Fibroblast of skin of right biceps (primary cell): ENCODE measurements at places on chromosomes 5 and 9.

GRCh38 chr9:14243514-14244042, 70.4 kb downstream of the NFIB start:
- peak; percentile 22 for DNase-seq

- no peak for DNase-seq
These were observed 4.4 kb downstream of the RC3H2 start for GRCh38 chr9:122900791-122901190.

DNA sequence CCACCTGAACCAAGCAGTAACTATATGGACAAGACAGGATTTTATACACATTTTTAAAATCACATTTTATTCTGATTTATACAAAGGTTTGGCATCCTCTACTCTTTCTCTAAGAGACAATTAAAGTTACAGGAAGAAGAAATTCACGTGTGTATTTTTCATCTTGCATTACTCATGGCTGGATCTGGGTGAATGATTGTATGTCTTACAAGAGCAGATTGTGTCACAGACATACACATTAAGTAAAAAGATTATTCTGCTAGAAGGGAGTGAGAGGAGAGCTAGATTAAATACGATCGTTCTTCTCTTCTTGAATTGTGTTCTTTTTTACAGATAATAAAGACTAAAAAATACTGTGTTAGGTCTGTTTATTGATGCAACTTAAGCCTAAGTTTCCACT, 20.8 kb upstream of the CEP120 start:
- DNase-seq: no peak

DNA sequence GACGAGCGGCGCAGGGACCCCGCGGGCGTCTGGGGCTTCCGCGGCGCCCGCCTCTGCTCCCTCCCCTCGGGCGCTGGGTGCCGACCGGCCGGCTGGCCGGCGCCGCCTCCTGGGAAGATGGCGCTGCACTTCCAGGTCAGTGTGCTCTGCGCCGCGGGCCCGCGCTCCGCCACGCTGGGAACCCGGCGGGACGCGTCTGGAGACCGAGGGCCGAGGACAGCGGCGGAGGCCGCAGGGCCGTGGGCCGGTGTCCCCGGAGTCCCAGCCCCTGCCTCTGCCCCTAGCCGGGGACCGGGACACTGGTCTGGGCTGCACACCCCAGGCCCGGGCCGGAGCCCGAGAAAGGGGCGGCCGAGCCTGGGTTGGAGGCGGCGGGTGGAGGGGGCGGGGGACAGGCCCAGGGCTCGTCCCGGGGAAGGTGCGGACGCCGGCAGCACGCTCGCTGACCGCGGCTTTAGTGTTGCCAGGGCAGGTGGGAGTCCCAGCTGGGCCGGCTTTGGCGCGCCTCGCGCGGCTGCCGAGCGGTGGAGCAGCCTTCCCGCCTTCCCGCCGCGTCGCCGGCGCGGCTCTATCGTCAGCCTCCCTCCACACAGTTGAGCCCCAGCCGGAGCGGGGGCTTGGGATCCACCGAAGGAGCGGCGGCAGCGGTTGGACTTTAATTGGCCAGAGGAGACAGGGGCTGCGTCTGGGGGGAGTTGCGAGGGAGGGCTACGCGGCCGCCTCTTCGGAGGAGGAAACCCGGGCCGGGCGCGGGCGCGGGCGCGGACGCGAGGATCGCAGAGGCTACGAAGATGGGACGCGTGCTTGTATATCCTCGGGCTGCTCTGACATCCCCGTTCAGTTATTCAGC, at the start of gene RANBP17:
Gene RANBP17, plus strand, starts transcription at position 102 of the 850 bp plus-strand sequence.
- peak; percentile 84 for DNase-seq

DNA sequence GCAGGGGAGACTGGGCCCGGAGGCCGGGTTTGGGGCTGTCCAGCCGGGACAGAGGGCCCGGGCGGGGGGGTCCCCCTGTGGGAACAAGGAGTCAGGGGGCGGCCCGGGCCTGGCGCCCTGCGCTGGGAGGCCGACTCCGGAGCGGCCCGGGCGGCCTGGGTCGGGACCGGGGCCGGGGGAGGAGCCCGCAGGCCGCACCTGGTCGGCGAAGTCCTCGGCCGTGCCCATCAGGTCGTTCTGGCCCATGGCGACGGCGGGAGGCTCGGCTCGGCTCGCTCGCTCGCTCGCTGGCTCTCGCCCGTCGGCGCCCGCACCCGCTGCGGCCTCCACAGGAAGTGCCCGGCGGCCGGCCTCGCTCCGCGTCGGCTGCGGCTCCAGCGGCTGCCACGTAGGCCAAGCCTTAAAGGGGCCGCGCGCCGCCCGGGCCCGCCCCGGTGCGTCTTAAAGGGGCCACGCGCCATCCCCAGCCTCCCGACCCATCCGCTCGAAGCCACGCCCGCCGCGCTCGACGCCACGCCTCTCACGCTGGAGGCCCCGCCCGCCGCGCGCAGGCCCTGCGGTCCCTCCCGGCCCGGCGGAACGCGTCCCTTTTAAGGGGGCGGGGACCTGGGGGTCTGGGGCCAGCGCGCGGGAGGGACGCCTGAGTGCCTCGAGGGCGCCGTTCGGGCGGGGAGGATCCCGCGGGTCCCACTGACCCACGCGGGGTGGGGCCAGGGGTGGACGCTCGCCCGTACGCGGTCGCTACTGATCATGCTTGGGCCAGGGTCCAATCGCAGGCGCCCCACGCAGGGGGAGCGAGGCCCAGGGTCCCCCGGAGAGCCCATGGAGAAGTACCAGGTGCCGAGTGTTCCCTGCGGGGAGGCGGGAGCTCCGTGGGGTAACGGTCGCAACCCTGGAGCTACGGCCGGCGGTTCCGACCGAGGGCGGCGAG, at the start of the genes STKLD1 and SURF4:
Gene STKLD1, plus strand, starts transcription at position 643 of the 931 bp plus-strand sequence. Its CDS starts 108 bp downstream, at position 751.
Gene SURF4, minus strand, starts transcription at position 337 of the 931 bp plus-strand sequence. Its CDS starts 91 bp downstream, at position 246.
- DNase-seq: peak; percentile 97

DNA sequence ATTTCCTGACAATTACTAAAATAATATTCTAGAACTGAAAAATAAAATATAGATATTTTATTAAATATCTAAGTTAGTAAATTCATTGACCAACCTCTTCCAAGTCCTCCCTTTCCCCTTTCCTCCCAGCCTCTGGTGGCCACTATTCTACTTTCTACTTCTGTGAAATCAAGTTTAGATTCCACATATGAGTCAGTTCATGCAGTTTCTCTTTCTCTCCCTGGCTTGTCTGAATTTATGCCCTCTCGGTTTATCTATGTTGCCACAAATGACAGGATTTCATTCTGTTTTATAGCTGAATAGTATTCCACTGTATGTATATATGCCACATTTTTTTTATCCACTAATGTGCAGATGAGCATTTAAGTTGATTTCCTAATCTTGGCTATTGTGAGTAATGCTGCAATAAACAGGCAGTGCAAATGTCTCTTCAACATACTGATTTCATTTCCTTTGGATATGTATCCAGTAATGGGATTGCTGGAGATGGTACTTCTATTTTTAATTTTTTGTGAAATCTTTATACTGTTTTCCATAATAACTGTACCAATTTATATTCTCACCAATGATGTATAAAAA, 52.3 kb downstream of the WDR36 start:
- DNase-seq: peak; percentile 18

GRCh38 chr5:117504305-117504704, 929.7 kb upstream of the SEMA6A start:
- peak; percentile 5 for DNase-seq

GRCh38 chr9:107750741-107751566, 261.4 kb upstream of the KLF4 start:
- DNase-seq: peak; percentile 99

- DNase-seq: peak; percentile 19
These were observed 80.6 kb downstream of the FBXO4 start for GRCh38 chr5:42005561-42006153.

- DNase-seq: no peak
These were observed 1036.9 kb downstream of the EFNA5 start for GRCh38 chr5:106633825-106634224.

GRCh38 chr9:107792006-107792405, 302.4 kb upstream of the KLF4 start:
- no peak for DNase-seq

DNA sequence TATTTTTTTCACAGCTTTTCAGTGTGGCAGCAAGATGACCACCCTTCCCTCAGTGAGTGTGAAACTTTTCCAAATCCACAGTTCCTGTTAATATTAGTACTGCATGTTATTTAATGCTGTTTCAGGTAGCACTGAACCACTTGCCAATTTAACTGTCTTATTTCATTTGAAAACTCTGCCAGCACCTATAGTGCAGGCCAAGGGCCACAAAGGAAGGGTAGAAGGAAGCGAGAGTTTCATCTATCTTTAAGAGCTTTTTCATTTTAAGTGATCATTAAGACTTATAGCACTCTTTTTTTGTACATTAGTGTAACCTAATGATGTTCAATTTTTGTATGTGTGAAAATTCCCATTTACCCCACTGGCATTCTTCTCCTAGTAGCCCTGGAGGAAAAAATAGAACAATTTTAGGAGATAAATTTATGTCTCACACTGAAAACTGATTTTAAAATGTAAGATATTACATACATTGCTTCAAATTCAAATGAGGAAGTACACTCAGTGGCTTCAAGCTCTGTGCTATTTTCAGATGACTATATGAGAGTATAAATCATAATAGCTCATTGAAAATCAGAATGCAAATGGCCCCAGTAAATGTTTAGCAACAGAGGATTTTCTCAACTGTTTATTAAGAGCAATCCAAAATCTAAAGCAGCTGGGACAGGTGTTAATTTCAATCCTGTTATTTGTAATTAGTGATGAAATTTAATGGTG, 820.5 kb downstream of the PTPRD start:
- DNase-seq: no peak

- no peak for DNase-seq
These were observed 12.6 kb upstream of the FYB1 start for GRCh38 chr5:39231705-39232525.

DNA sequence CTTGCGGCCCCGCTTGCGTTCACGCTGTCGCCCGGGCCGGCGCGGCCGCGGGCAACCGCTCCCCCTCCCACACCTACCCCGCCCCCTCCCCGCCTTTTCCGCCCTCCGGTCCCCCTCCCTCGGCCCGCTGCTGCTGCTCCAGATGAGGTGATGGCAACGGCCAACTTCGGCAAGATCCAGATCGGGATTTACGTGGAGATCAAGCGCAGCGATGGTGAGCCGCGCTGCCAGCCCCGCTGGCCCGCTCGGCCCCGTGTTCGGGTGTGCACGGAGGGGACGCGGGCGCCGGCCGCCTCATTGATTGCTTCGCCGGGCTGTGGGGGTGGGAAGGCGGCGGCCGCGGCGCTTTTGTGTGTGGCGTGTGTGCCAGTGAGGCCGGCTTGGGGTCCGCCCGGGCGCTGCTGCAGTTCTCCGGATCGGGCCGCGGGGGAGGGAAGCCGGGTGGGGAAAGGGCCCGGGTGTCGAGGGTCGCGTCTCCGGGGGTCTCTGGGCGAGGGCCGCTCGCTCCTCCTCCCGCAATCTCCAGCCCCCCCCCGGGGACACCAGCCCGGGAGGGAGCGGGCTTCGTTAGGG, 403 bp downstream of the KIF2A start:
- DNase-seq: no peak

- DNase-seq: peak; percentile 79
These were observed 177.5 kb downstream of the AOPEP start for GRCh38 chr9:94903961-94904421.

- DNase-seq: peak; percentile 62
These were observed 16.7 kb downstream of the NDUFAF2 start for GRCh38 chr5:60961685-60962084.

GRCh38 chr5:155125551-155126095, 112.1 kb downstream of the KIF4B start:
- DNase-seq: no peak

DNA sequence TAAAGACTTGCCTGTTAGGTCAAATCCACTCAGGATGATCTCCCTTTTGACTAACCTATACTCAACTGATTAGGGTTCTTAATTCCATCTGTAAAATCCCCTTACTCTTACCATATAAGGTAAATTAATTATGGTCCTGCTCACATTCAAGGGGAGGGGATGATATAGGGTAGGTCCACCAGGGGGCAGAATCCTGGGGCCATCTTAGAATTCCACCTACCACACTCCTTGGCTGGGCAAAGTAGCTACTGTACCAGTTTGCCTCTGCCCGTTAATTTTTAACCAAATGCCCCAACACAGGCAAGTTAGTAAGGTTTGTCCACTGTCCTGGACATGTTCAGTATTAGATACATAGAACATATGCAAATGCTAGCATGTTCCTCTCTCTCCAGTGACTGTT, 262.4 kb downstream of the SEMA5A start:
- no peak for DNase-seq

DNA sequence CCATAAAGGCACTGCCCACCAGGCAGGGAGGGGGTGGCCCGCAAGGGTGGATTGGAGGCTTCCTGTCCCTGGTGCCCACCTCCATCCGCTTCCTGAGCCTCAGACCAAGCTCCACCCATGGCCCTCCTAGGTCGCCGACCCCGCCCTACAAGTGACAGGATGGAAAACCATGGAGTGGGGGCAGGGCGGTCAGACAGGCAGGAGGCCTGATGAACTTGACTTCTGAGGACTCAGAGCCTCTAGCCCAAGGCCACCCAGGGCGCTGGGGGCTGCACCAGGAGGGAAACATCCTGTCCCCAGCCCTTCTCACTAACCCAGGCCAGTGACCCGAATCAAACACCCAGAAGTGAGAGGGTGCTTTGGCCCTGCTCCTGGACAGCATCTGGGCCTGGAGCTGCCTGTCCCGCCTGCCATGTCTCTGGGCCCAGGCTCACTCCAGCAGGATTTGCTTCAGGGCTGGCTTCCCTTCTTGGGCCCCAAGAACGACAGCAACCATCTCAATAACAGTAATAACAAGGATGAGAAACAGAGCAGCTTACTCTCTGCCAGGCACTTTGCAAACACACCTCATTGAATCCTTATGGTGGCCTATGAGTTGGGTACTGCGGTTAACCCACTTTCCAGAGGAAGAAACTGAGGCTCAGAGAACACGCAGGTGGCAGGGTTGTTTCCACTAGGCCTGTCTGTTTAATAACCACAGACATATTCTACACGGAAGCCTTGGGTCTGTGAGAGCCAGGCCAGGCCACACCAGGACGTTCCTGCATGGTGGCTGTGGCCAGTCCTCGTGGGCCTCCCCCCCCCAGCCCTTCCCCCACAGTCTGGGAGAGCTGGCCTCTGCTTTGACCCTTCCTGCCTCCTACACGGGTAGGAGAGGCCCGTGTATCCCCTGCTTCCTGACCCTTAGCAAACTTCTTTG, 4.4 kb upstream of the ST6GALNAC6 start:
- no peak for DNase-seq

GRCh38 chr5:160747987-160748386, 104.0 kb downstream of the ATP10B start:
- DNase-seq: no peak

GRCh38 chr5:171911152-171911551, 95.3 kb downstream of the FBXW11 start:
- DNase-seq: no peak

- no peak for DNase-seq
These were observed 56.1 kb upstream of the TBC1D2 start for GRCh38 chr9:98311541-98311940.

DNA sequence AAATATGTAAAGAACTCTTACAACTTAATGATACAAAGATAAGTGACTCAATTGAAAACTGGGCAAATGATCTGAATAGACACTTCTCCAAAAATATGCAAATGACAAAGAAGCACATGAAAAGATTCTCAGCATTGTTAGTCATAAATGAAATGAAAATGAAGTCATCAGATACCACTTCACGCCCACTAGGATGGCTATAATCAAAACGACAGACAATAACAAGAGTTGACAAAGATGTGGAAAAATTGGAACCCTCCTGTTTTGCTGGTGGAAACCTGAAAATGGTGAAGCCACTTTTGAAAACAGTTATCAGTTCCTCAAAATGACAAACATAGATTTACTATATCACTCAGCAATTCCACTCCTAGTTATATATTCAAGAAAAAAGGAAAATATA, 7.9 kb upstream of the SYK start:
- DNase-seq: no peak
